ENCODE measurements at places on chromosomes 1 and 21.

DNA sequence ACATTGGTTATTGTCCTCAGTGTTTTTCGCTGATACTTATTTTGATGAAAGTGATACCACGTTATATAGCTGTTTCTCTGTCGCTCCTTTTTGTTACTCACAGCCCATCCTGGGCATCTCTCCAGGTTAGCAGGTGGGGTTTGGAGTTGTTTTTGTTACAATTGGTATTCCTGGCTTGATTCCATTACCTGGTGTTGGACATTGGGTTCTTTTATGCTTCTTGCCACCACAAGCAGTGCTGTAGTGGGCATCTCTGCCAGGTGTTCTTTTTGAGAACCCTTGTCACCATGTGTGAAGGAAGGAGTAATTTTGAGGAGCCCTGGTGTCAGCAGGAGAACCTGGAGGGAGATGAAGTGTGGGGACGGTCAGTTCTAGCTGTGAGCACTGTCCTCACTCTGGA lies 47.5 kb upstream of the PWP2 start:
- peaks cover 56% of the 10 kb centered on the region for H3K36me3 ChIP-seq
- DNase-seq = no peak
- H3K4me3 ChIP-seq = no peak overlapping the region
- no peaks in the 10 kb centered on the region for H3K4me1 ChIP-seq

- H3K4me1 ChIP-seq = no peaks in the 10 kb centered on the region
- peak overlapping the region; percentile 98 for H3K27ac ChIP-seq
- H3K27me3 ChIP-seq = no peaks in the 10 kb centered on the region
- H3K4me3 ChIP-seq = no peak overlapping the region
- DNase-seq = peak; percentile 55
These were observed 11.5 kb upstream of the COL6A1 start for GRCh38 chr21:45969921-45970673.

- DNase-seq = no peak
- H3K36me3 ChIP-seq = no peaks in the 10 kb centered on the region
- H3K27ac ChIP-seq = no peak overlapping the region
- no peaks in the 10 kb centered on the region for H3K27me3 ChIP-seq
- H3K4me1 ChIP-seq = no peaks in the 10 kb centered on the region
These were observed 69.0 kb upstream of the DEPDC1 start for GRCh38 chr1:68565923-68566322.

GRCh38 chr1:192153276-192153675 lies 5.0 kb upstream of the RGS18 start:
- no peaks in the 10 kb centered on the region for H3K27me3 ChIP-seq
- no peak overlapping the region for H3K4me3 ChIP-seq
- no peaks in the 10 kb centered on the region for H3K36me3 ChIP-seq
- no peaks in the 10 kb centered on the region for H3K4me1 ChIP-seq
- DNase-seq = no peak

- no peaks in the 10 kb centered on the region for H3K4me1 ChIP-seq
- no peaks in the 10 kb centered on the region for H3K27me3 ChIP-seq
- no peak overlapping the region for H3K27ac ChIP-seq
- no peaks in the 10 kb centered on the region for H3K36me3 ChIP-seq
- no peak overlapping the region for H3K4me3 ChIP-seq
These were observed 834.0 kb upstream of the TMPRSS15 start for GRCh38 chr21:19237608-19238007.

- H3K27ac ChIP-seq = peak overlapping the region; percentile 78
- no peaks in the 10 kb centered on the region for H3K36me3 ChIP-seq
- H3K27me3 ChIP-seq = no peaks in the 10 kb centered on the region
- no peak overlapping the region for H3K4me3 ChIP-seq
- peaks cover 87% of the 10 kb centered on the region for H3K4me1 ChIP-seq
These were observed 8.0 kb downstream of the PLXNA2 start for GRCh38 chr1:208235982-208236761.

GRCh38 chr1:30837653-30838052 lies 70.9 kb downstream of the SDC3 start:
- H3K4me1 ChIP-seq = no peaks in the 10 kb centered on the region
- no peak overlapping the region for H3K27ac ChIP-seq
- no peak overlapping the region for H3K4me3 ChIP-seq
- DNase-seq = no peak

DNA sequence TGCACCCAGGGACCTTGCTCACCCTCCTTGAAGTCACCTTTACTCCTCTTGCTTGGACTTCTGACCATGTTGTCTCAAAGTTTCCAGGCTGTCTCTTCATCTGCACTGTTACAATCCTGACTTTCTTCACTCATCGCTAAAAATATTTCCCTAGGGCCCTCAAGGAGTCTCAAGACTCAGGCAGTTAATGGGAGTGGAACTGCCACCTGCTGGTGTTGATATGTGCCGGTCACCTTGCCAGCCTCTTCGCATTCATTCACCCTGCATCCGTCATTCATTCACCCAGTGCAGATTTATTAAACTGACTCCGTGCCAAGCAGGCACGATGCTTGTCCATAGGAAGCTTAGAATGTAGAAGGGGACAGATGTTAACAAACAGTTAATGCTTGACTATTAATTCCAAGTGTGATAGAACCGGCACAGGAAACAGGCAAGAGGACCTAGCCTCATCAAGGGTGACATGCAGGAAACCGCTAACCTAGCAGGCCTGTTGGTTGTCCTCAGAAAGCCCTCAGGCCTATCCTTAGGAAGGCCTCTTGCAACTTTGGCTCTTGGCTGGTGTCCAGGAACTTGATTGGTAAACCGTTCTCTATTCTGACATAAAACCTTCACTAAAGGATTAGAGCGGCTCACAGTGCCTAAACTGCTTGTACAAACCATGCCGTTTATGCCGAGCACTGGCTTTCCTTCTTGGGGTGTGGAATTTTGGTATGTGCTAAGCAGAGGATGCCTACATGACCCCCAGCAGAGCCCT lies 342.2 kb downstream of the CAMTA1 start:
- no peaks in the 10 kb centered on the region for H3K4me1 ChIP-seq
- no peaks in the 10 kb centered on the region for H3K36me3 ChIP-seq
- no peak overlapping the region for H3K4me3 ChIP-seq
- H3K27me3 ChIP-seq = no peaks in the 10 kb centered on the region

DNA sequence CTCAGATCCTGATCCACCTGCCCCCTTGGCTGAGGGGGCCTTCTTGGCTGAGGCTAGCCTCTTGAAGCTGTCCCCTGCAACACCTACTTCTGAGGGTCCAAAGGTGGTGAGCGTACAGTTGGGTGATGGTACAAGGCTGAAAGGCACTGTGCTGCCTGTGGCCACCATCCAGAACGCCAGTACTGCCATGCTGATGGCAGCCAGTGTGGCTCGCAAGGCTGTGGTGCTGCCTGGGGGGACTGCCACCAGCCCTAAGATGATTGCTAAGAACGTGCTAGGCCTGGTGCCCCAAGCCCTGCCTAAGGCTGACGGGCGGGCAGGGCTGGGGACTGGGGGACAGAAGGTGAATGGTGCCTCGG lies 5.2 kb downstream of the ZNF687 start:
- DNase-seq = no peak
- H3K4me3 ChIP-seq = no peak overlapping the region
- peaks cover 52% of the 10 kb centered on the region for H3K36me3 ChIP-seq
- no peak overlapping the region for H3K27ac ChIP-seq
- peaks cover 18% of the 10 kb centered on the region for H3K4me1 ChIP-seq

GRCh38 chr1:172537827-172538391 lies 5.0 kb downstream of the SUCO start:
- DNase-seq = no peak
- H3K27me3 ChIP-seq = no peaks in the 10 kb centered on the region
- H3K4me1 ChIP-seq = no peaks in the 10 kb centered on the region
- H3K27ac ChIP-seq = no peak overlapping the region
- H3K36me3 ChIP-seq = no peaks in the 10 kb centered on the region
- no peak overlapping the region for H3K4me3 ChIP-seq

- no peak overlapping the region for H3K4me3 ChIP-seq
- no peaks in the 10 kb centered on the region for H3K36me3 ChIP-seq
- DNase-seq = no peak
- no peak overlapping the region for H3K27ac ChIP-seq
- H3K4me1 ChIP-seq = no peaks in the 10 kb centered on the region
- no peaks in the 10 kb centered on the region for H3K27me3 ChIP-seq
These were observed 40.5 kb upstream of the C21orf91 start for GRCh38 chr21:17859661-17860060.

GRCh38 chr1:148333875-148334338 lies 149.2 kb downstream of the PPIAL4G start:
- H3K4me3 ChIP-seq = peak overlapping the region; percentile 50
- H3K4me1 ChIP-seq = peaks cover 16% of the 10 kb centered on the region
- H3K36me3 ChIP-seq = no peaks in the 10 kb centered on the region

GRCh38 chr1:31514117-31514516 lies 62.2 kb upstream of the TINAGL1 start:
- no peaks in the 10 kb centered on the region for H3K27me3 ChIP-seq
- no peaks in the 10 kb centered on the region for H3K4me1 ChIP-seq
- DNase-seq = no peak
- H3K36me3 ChIP-seq = no peaks in the 10 kb centered on the region

DNA sequence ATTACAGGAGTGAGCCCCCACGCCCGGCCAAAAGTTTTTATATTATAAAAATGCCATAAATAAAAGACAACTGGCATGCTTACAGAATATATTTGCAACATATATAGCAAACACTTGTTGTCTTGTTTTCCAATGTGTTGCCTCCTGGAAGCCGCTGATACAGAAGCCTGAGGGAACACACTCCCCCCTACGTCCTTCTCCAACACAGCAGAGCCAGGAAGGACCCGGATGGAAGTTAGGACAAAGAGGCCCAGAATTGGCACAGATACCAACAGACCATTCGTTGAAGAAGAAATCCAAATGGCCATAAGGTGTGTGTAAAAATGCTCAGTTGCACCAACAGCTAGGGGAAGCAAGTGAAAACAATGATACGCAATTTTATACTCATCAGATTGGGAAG lies 1.3 kb upstream of the PLA2G5 start:
- no peak overlapping the region for H3K27ac ChIP-seq
- no peaks in the 10 kb centered on the region for H3K27me3 ChIP-seq
- no peak for DNase-seq
- peaks cover 32% of the 10 kb centered on the region for H3K4me1 ChIP-seq
- H3K36me3 ChIP-seq = no peaks in the 10 kb centered on the region
- H3K4me3 ChIP-seq = no peak overlapping the region

DNA sequence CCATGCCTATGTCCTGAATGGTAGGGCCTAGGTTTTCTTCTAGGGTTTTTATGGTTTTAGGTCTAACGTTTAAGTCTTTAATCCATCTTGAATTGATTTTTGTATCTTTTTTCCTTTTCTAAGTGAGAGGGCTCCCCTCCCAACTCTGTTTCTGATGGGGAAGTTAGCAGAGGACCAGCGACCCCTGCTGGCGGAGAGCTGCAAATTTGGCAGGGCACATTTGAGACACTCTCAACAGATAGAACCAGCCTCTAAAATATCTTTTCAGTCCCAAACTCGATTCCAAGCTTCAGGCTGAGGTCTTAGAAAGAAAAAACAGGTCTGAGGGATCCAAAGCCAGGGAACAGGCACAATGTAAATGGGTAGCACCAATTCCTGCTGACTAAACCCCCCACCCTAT lies 32.5 kb downstream of the LRRC3 start:
- no peak overlapping the region for H3K27ac ChIP-seq
- no peaks in the 10 kb centered on the region for H3K4me1 ChIP-seq
- H3K36me3 ChIP-seq = no peaks in the 10 kb centered on the region
- no peak for DNase-seq

DNA sequence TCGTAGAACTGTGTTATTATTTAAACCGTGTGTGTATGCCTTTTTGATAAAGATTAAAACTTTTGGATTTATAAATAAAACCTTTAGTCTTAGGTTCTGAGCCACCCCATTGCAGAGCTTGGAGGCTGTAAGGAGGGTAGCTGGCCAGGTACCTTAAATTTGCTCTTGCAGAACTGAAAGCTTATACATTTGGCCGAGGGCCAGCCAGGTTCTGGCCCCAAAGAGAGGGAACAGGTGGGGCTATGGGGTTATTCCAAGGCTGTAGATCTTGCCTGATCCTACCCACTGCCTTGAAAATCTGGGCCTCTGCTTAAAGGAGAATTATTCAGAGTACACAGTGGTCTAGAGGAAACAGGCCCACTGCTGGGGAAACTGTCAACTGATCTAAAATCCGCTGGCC lies 59.6 kb downstream of the CAMK2N1 start:
- H3K4me1 ChIP-seq = no peaks in the 10 kb centered on the region
- H3K27ac ChIP-seq = no peak overlapping the region
- DNase-seq = no peak
- no peaks in the 10 kb centered on the region for H3K36me3 ChIP-seq

GRCh38 chr1:12161662-12162458 lies 4.9 kb upstream of the TNFRSF1B start:
- H3K4me1 ChIP-seq = peaks cover 19% of the 10 kb centered on the region
- no peaks in the 10 kb centered on the region for H3K36me3 ChIP-seq
- peak overlapping the region; percentile 61 for H3K27ac ChIP-seq
- H3K4me3 ChIP-seq = no peak overlapping the region

- no peaks in the 10 kb centered on the region for H3K27me3 ChIP-seq
- no peak overlapping the region for H3K27ac ChIP-seq
- no peaks in the 10 kb centered on the region for H3K4me1 ChIP-seq
- no peaks in the 10 kb centered on the region for H3K36me3 ChIP-seq
- H3K4me3 ChIP-seq = no peak overlapping the region
These were observed 227.5 kb upstream of the LYPLAL1 start for GRCh38 chr1:218946147-218946546.

DNA sequence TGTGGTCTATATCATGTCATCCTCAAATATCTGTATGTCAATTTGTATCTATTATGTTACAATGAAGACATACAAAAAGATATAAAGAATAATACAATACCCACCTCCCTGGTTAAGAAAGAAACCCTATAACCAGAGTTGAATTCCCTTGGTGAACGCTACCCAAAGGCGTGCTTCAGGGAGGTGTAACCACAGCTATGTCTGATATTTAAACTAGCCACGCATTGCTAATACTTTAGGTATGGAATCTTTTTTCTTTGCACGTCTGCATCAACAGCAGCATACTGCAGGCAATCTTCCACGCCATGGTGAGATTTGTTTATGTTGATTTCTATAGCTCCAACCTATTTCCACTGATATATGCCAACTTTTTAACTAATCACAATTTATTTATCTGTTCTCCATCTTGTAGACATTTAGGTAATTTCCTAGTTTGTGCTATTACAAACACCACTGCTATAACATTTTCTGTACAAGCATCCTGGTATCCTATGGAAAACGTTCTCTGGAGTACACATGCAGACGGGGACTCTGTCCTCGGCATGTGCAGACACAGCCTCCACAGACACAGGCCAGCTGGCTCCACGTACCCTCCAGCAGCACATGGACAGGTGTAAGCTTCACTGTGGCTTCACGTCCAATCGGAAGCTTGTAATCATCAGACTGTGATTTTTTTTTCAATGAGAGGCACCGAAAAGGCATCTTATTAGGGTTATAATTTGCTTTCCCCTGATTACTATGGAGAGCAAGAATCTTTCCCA lies 58.5 kb downstream of the HSF2BP start:
- H3K36me3 ChIP-seq = no peaks in the 10 kb centered on the region
- H3K4me3 ChIP-seq = no peak overlapping the region
- no peaks in the 10 kb centered on the region for H3K27me3 ChIP-seq
- DNase-seq = no peak
- no peak overlapping the region for H3K27ac ChIP-seq
- H3K4me1 ChIP-seq = no peaks in the 10 kb centered on the region

- H3K27ac ChIP-seq = no peak overlapping the region
- no peaks in the 10 kb centered on the region for H3K4me1 ChIP-seq
- no peaks in the 10 kb centered on the region for H3K27me3 ChIP-seq
- DNase-seq = no peak
These were observed 113.0 kb upstream of the RGS1 start for GRCh38 chr1:192462616-192463015.

- H3K4me3 ChIP-seq = no peak overlapping the region
- no peaks in the 10 kb centered on the region for H3K27me3 ChIP-seq
- H3K27ac ChIP-seq = peak overlapping the region; percentile 85
These were observed 42.9 kb downstream of the CAPZB start for GRCh38 chr1:19442154-19443096.
